ENCODE measurements at places on chromosomes 7 and 10. TPM values are rescaled to one million over a fixed set of nuclear protein-coding genes. Genes with fewer than 3 reads are reported as not detected.

Gene AZGP1
- 0.17 TPM for total RNA-seq

Gene MRPS24
- 82.9 TPM for total RNA-seq

GRCh38 chr10:110858297-110858934 is 13.3 kb upstream of the PDCD4 start:
- H3K4me1 ChIP-seq: no peaks in the 10 kb centered on the region
- H3K4me3 ChIP-seq: no peak overlapping the region
- H3K27ac ChIP-seq: no peak overlapping the region
- no peaks in the 10 kb centered on the region for H3K36me3 ChIP-seq
- no peak for DNase-seq
- no peaks in the 10 kb centered on the region for H3K27me3 ChIP-seq

GRCh38 chr7:109964780-109965179 is 1126.1 kb upstream of the LRRN3 start:
- no peaks in the 10 kb centered on the region for H3K36me3 ChIP-seq
- H3K27ac ChIP-seq: no peak overlapping the region
- H3K4me3 ChIP-seq: no peak overlapping the region
- no peaks in the 10 kb centered on the region for H3K27me3 ChIP-seq
- H3K4me1 ChIP-seq: no peaks in the 10 kb centered on the region

- DNase-seq: no peak
- H3K4me1 ChIP-seq: 0 out of 2 replicates have a peak, but pooled peaks cover 6% of the 10 kb centered on the region
- no peaks in the 10 kb centered on the region for H3K27me3 ChIP-seq
Measured at GRCh38 chr7:94605031-94605430, 50.9 kb downstream of the SGCE start.

GRCh38 chr10:44662051-44662450 is 249.1 kb upstream of the TMEM72 start:
- no peak overlapping the region for H3K4me3 ChIP-seq
- no peak for DNase-seq
- no peaks in the 10 kb centered on the region for H3K4me1 ChIP-seq
- no peak overlapping the region for H3K27ac ChIP-seq
- H3K27me3 ChIP-seq: no peaks in the 10 kb centered on the region

- no peaks in the 10 kb centered on the region for H3K36me3 ChIP-seq
- DNase-seq: no peak
- no peak overlapping the region for H3K4me3 ChIP-seq
- peaks cover 4% of the 10 kb centered on the region for H3K4me1 ChIP-seq
- peaks cover 26% of the 10 kb centered on the region for H3K27me3 ChIP-seq
- H3K27ac ChIP-seq: no peak overlapping the region
Measured at GRCh38 chr10:86630079-86630478, 24.3 kb upstream of the OPN4 start.

DNA sequence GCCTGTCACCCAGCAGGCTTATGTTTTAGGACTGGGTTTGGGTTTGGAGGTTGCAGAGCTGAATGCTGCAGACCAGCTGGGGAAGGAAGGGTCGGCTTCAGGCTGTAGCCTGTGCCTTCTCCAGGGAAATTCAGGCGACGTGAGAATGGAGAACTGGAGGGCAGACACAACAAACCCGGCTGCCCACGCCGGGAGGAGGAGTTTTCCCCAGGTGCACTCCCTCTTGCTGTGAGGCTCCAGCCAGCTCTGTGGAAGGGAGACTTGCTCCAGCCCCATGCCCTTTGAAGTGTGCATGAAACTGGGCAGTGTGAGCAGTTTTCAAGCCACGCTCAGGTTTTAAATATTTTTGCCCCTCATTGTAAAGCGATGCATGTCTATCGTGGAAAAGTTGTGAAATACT is 279.1 kb downstream of the CCSER2 start:
- H3K27me3 ChIP-seq: peaks cover 19% of the 10 kb centered on the region
- peaks cover 22% of the 10 kb centered on the region for H3K4me1 ChIP-seq
- H3K36me3 ChIP-seq: no peaks in the 10 kb centered on the region
- no peak overlapping the region for H3K4me3 ChIP-seq
- DNase-seq: no peak
